ENCODE measurements at places on chromosomes 2 and 18.

GRCh38 chr2:213279971-213280370 lies 4.3 kb upstream of the SPAG16 start:
- DNase-seq: no peak

- DNase-seq: no peak
These were observed 275.9 kb upstream of the TCF4 start for GRCh38 chr18:55863876-55864275.

GRCh38 chr2:25897506-25897905 lies 19.2 kb upstream of the ASXL2 start:
- no peak for DNase-seq

GRCh38 chr2:229335330-229335729 lies 64.2 kb upstream of the PID1 start:
- DNase-seq: no peak

GRCh38 chr18:67140495-67140894 lies 376.0 kb downstream of the DSEL start:
- DNase-seq: no peak

GRCh38 chr2:184215745-184216144 lies 382.6 kb upstream of the ZNF804A start:
- DNase-seq: no peak

DNA sequence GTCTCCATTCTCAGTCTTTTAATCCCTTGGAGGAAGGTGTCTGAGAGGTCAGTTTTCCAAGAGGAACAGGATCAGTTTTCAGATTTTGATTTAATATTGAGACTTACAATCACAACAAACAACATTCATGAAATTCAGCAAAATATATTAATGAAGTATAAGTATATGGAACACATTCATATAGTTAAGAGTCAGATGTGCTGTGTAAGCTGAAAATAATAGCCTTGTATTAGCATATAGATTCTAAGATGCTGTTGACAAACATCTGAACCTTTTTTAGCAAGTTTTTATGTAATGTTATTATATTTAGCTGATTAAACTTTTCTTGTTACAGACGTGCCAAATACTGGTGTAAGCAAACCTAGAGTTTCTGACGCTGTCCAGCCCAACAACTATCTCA lies 163.9 kb downstream of the PKP4 start:
- no peak for DNase-seq
